Activated CD4-positive, alpha-beta T cell treated with anti-CD3 and anti-CD28 coated beads, Interleukin-2, amount 50 U/mL, for 4 hours (primary cell): ENCODE measurements at places on chromosomes 7 and 10.
A peak's percentile ranks its signal among the peaks of the same experiment; 100 is the strongest.

- no peak for DNase-seq
Observed at GRCh38 chr7:90290244-90291113, 30.6 kb downstream of the FAM237B start.

- no peak for DNase-seq
Observed at GRCh38 chr7:111825046-111825445, 262.8 kb upstream of the IMMP2L start.

DNA sequence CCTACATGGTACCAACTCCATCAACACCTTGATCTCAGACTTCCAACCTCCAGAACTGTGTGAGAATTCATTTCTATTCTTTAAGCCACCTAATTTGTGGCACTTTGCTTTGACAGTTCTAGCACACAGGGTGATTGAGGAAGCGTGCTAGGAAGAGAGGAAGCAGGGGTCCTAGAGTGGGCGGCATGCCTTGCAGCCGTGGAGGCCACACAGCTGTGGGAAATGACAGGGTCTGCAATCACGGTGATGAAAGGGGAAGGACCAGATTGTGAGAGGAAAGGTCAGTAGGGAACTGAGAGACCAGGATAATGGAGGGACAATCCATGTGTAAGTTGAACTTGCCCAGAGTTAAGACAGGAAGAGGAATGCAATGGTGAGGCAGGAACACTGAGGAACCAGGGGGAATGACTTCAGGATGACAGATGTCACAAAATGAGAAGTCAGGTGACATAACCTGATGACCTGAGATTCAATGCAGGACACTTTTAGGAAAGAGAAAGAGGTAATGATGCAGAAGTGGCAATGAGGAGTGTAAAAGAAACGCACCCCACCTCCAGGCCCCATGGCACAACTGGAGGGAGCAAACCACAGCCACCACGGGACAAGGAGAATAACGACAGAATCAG lies 87.3 kb upstream of the PIK3CG start:
- no peak for DNase-seq

- peak; percentile 66 for DNase-seq
Observed at GRCh38 chr7:105388356-105389087, at the start of gene SRPK2. Gene SRPK2, minus strand, starts transcription at chr7:105388921.

DNA sequence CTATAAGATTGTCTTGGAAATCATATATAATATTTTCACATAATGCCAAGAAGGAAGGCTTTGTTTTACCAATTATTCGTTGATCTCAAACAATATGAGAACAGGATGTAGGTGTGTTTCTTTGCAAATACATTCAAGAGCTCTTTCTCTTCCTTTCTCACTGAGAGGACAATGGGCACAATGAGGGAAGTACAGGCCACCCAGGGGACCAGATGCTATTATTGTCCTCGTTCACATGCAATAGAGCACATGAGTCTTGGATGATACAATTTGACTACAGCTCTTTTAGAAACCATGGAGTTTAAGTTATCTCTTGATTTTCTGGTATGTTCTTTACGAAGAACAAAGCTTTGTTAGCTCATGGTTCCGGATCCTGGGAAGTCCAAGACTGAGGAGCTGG lies 323.7 kb upstream of the KLF6 start:
- no peak for DNase-seq

DNA sequence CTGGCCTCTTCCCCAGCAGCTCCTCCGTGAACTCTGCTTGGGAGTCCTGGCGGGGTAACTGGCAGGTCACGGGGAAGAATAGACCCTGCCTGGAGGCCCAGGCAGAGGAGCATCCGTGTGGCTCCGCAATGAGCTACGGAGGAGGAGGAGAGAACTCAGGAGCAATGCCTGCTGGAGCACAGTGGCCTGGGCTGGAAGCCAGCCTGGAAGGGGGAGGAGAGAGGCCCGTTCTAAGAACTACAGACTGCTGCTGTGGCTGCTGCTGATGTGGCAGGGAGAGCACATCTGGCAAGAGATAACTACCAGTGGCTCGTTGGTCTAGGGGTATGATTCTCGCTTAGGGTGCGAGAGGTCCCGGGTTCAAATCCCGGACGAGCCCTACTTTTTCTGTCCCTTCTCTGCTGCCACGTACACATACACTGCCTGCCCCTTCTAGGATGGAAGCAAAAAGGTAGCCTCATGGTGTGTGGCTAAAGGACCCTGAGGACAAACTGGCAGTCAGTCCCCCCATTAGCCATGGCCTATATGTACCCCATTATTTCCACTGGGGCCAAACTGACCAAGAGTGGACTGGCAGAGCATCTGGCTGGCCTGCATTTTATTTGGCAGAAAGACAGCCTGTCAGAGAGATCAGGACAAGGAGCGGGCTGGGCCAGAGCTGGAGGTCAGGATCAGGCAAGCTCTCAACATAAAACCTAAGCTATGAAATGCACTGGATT lies 7.7 kb upstream of the OPN1SW start:
- DNase-seq = no peak

GRCh38 chr7:157444011-157444842 lies 107.4 kb downstream of the DNAJB6 start:
- DNase-seq = no peak
